Muscle of back (tissue), 13 donors: ENCODE measurements at places on chromosomes 2 and 18. TPM values are rescaled to one million over a fixed set of nuclear protein-coding genes. Genes with fewer than 3 reads are reported as not detected.

Gene GNAL
- polyA plus RNA-seq = 1.5 TPM

Gene CDH20
- polyA plus RNA-seq = 0.94 TPM

Gene IL1R1
- polyA plus RNA-seq = 12.2 TPM

Gene PIEZO2
- polyA plus RNA-seq = 40.0 TPM

Gene PLCD4
- polyA plus RNA-seq = 16.7 TPM

Gene SH3RF3
- polyA plus RNA-seq = 3.8 TPM

Gene SH3BP4
- 19.5 TPM for polyA plus RNA-seq

Gene RAX
- not detected for polyA plus RNA-seq

Gene IL1RL1
- 0.84 TPM for polyA plus RNA-seq

Gene CDKL4
- polyA plus RNA-seq = not detected

Gene CNTNAP5
- polyA plus RNA-seq = 0.25 TPM

Gene KCNE4
- polyA plus RNA-seq = 6.0 TPM

Gene ASB3
- 17.3 TPM for polyA plus RNA-seq

Gene PROKR1
- 0.27 TPM for polyA plus RNA-seq

Gene ARHGAP15
- 6.3 TPM for polyA plus RNA-seq

Gene SPATA3
- not detected for polyA plus RNA-seq

Gene PLB1
- 1.6 TPM for polyA plus RNA-seq

Gene HOXD9
- polyA plus RNA-seq = 5.6 TPM

Gene CAPG
- polyA plus RNA-seq = 20.0 TPM

Gene MC2R
- polyA plus RNA-seq = 0.30 TPM

Gene STPG4
- polyA plus RNA-seq = not detected

Gene TMEFF2
- 39.8 TPM for polyA plus RNA-seq

Gene PAIP2B
- polyA plus RNA-seq = 5.1 TPM

Gene AQP12B
- polyA plus RNA-seq = 1.1 TPM

Gene COL4A4
- 0.05 TPM for polyA plus RNA-seq

Gene FSHR
- 0.73 TPM for polyA plus RNA-seq

Gene MEP1B
- polyA plus RNA-seq = not detected

Gene SAG
- 0.14 TPM for polyA plus RNA-seq

Gene CXCR1
- polyA plus RNA-seq = 0.18 TPM

Gene MCEE
- polyA plus RNA-seq = 22.5 TPM

Gene MOGAT1
- not detected for polyA plus RNA-seq

Gene ITGA4
- 27.9 TPM for polyA plus RNA-seq

Gene MAPK4
- 8.4 TPM for polyA plus RNA-seq

Gene CD8B2
- 0.09 TPM for polyA plus RNA-seq

Gene MARCO
- 1.8 TPM for polyA plus RNA-seq

Gene ZSWIM2
- not detected for polyA plus RNA-seq

Gene VIT
- 1.9 TPM for polyA plus RNA-seq

Gene MARCHF4
- polyA plus RNA-seq = not detected

Gene IL1F10
- polyA plus RNA-seq = not detected

Gene DLX1
- 0.22 TPM for polyA plus RNA-seq

Gene ALKAL2
- 1.2 TPM for polyA plus RNA-seq

Gene RSAD2
- polyA plus RNA-seq = 2.2 TPM

Gene KCNF1
- 3.7 TPM for polyA plus RNA-seq

Gene ACTG2
- polyA plus RNA-seq = 3.7 TPM
